Stimulated activated CD8-positive, alpha-beta memory T cell treated with anti-CD3 and anti-CD28 coated beads, Interleukin-4, amount 100 ng/mL, for 4 hours (primary cell): ENCODE measurements at places on chromosomes 13 and 19.

DNA sequence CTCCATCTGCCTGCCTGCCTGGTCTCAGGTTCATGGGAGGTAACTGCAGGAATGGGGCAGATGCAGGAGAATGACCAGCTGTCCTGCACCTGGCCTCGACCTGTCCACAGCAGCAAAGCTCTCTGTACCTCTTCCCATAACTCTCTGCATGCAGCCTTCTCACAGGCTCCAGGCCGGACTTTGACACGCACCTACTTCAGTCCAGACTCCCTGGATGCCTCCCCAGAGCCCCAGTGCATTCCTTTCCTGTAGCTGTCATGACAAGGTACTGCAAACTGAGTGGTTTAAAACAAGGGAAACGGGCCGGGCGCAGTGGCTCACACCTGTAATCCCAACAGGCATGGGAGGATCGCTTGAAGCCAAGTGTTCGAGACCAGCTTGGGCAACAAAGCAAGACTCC, 3.3 kb downstream of the NANOS2 start:
- DNase-seq = no peak

DNA sequence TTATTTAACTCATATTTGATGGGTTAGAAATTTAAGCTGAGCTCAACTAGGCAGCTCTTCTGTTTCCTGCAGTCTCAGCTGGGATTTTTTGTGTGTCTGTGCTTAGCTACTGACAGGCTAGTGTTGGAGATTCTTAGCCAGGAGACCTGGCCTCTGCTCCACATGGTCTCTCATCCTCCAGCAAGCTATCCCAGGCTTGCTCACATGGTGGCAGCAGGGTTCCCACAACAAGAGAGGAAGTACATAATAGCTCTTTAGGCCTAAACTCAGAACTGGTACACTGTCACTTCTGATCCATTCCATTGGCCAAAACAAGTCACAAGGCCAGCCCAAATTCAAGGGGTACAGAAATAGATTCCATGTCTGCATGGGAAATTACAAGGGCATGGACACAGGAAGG, 406.2 kb downstream of the SUCLA2 start:
- no peak for DNase-seq

DNA sequence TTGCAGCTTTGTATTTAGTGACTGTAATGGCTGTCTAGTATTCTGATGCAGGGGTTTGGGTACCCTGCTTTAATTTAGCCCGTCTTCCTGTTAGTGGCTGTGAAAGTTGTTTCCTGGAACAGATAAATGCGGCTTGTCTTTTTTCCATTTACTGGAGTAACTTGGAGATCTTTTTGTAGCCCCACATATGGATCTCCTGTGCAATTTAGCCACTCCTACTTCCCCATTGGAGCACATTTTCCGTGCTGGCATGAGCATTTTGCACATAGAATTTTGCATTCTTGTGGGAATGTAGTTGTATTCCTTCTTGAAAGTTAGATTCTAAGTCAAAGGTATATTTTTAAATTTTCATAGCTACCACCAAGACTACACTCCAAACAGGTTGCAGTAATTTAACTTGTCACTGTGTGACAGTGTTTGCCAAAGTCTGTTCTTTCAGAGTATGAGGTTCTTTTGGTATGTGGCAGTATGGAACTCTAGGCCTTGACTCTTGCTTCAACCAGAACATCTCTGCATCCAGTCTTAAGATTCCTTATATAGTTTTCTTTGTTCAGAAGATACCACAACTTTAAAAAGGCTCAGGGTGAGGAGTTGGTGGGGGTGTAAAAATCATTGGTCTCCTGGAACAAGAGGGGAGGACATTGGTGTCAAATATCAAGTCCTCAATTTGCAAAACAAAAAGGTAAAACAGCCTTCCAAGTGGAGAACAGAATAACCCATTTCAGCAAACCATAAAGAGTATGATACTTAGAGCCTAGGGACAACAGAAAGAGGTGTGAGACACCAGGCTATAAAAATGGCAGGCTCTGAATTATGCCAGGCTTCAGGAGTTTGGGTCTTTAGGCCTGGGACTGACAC, 21.1 kb upstream of the CCDC97 start:
- no peak for DNase-seq

DNA sequence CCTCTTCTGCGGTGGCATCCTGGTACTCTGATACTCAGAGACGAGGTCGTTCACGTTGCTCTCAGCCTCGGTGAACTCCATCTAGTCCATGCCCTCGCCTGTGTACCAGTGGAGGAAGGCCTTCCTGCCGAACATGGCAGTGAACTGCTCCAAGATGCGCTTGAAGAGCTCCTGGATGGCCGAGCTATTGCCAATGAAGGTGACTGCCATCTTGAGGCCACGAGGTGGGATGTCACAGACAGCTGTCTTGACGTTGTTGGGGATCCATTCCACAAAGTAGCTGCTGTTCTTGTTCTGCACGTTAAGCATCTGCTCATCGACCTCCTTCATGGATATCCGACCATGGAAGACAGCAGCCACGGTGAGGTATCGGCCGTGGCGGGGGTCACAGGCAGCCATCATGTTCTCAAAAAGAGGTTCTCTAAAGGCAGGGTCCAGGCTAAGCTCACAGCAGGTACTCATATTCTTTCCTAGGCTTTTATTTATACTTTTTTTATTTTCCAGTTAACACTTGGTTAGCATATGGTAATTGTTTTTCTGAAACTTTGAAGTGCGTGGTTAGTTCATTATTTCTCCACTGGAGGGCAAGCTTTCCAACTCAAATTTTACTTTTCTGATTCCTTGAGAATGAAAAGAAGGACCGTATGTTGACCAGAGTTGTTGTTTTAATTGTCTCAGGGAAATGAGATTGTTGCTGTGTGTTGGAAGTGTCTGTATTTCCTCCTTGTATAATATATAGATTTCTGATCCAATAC, 72.4 kb upstream of the RGCC start:
- DNase-seq = no peak

- DNase-seq = no peak
Observed at GRCh38 chr13:58397596-58398387, 766.2 kb downstream of the PCDH17 start.

DNA sequence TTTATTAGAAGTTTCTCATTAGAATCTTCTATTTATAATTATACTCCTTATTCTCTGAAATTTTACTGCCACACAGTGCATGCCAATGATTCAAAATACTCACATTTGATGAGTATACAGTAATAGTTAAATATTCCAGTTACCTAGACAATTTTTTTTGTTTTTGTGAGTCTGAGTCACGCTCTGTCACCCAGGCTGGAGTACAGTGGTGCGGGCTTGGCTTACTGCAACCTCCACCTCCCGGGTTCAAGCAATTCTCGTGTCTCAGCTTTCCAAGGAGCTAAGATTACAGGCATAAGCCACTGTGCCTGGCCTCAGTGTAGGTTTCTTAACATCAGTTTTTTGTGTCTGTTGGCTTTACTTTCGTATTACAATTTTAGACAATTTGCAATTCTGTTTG, 87.1 kb downstream of the ZNF486 start:
- DNase-seq = no peak

DNA sequence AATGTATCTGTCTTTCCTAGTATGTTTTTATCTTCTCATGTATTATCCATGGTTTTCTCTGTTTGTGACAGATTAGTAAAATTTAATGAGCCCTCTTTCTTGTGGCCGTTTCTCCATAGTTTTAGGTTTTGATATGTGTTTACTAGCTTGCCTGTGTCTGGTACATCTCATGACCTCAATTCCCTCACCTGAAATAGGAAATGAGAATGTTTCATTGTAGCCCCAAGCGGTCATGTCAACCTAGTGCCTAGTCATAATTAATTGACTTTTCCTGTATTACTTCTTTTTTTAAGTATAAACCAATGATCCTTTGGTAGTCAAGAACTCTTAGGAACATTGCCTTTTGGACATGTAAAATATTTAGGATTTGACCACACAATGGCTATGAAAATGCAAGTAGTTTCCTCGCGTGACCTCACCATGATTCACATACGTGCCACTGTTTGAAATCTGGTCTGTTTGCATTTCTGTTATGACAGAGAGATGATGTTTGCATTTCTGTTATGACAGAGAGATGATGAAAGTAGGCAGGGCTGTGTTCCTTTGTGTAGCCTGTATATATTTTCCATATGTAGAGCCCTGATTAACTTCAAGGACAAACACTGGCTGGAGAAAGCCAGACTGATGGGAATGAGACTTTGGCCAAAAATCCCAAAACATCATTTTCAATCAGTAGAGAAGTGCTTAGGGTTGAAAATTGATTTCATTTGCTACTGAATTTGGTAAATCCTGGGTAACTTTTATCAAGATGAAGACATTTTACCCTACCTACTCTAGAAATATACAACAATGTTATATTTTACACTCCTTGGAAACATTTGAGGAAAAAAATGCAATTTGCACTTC, 104.8 kb downstream of the TNFRSF19 start:
- DNase-seq = no peak

GRCh38 chr13:52737451-52737850, 2.2 kb downstream of the CNMD start:
- no peak for DNase-seq

- DNase-seq = no peak
Observed at GRCh38 chr19:40143612-40144011, 47.6 kb upstream of the MAP3K10 start.

DNA sequence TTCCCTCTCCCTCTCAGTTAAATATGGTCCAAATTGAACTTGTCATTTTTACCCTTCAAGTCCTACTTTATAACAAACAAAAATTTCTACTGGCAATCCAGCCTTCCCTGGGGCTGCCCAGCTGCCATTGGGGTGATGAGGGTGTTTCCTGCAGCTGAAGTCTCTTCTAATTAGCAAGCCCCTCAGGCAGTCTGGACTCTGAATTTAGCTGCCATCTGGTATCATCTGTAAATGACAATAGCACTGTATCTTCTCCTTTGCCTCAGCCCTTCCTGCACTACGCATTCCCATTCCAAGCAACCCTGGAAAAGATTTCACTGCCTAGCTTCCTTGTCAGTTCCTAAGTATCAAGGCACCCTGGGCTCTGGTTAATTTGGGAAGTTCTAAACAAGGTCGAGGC, 331.1 kb upstream of the KLF12 start:
- DNase-seq = no peak

DNA sequence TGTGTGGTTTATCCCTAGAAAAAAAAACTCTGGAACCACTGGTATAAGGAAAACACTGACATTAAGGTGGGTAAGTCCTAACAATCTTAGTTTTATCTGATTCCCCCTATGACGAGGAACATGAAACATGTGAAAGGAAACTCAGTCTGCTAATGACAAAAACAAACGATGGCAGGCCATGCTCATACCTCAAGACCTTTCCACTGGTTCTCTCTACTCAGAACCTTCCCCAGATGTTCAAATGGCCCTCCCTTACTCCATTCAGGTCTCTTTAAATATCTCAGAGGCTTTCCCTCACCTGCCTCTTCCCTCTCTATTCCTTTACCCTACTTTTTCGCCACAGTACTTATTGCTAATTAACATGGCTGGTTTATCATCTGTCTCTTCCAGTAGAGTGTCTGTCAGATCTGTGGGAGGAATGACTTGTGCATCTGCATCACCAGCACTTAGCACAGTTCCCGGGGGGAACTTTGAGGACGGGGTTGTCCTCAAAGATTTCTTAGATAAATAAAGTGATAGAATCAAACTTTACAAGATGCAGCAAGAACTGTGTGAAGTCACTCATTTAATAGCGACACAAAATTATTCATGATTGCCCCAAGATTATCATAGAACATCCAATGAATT, 1.5 kb downstream of the TUBGCP3 start:
- no peak for DNase-seq

DNA sequence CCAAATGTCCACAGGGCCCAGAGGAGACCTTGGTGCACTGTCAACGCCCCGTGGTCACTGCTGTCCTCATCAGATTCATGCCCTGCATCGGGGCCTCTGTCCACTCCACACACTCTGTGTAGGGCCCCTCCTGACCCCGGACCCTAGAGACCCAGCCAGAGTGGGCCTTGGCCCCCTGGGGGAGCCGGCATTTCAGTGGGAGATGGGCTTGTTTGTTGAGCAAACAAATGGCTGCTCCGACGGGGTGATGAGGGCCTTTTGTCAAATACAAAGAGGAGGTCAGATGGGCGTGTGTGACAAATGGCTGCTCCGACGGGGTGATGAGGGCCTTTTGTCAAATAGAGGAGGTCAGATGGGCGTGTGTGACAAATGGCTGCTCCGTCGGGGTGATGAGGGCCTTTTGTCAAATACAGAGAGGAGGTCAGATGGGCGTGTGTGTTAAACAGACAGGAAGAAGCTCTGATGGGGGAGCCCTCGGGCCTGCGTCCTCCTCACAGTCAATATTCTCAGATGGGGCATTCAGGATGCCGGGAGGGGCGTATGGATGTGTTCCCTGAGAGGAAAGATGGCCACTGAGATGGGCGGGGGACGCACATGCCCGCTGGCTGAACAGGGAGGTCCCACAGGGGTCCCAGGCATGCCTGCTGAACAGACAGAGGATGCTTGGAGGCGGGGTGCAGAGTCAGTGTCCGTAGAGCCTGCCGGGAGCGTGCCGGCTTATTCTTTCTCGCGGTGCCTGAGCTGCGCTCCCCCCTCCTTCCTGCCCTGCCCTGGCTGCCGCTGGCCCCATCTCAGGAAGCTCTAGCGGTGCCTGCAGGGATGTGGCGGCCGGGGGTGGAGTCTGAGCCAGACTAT, 36.3 kb downstream of the SMIM24 start:
- DNase-seq = no peak
